ENCODE measurements at places on chromosomes 3 and 15. TPM values are rescaled to one million over a fixed set of nuclear protein-coding genes. Genes with fewer than 3 reads are reported as not detected.

DNA sequence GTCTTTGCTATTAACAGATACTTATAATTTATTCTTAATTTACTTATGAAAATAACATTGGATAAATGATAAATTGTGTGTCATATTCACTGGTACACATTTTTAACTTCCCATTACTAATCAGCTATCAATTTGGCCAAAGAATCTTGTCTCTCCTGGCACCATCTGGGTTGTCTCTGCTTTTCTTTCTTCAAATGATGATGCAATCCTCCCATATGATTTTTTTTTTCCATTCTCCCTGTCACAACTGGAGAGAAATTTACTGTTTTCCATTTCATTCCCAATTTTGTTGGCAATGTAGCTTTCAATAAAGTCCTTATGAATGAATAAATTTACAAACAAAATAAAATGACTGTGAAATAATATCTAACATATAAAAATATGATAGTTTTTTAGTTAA, 743.7 kb upstream of the EPHA6 start:
- no peaks in the 10 kb centered on the region for H3K4me1 ChIP-seq
- no peaks in the 10 kb centered on the region for H3K27me3 ChIP-seq
- H3K27ac ChIP-seq = no peak overlapping the region
- H3K36me3 ChIP-seq = no peaks in the 10 kb centered on the region
- no peak overlapping the region for H3K4me3 ChIP-seq
- no peak for DNase-seq

Gene ANKUB1
- not detected for total RNA-seq

DNA sequence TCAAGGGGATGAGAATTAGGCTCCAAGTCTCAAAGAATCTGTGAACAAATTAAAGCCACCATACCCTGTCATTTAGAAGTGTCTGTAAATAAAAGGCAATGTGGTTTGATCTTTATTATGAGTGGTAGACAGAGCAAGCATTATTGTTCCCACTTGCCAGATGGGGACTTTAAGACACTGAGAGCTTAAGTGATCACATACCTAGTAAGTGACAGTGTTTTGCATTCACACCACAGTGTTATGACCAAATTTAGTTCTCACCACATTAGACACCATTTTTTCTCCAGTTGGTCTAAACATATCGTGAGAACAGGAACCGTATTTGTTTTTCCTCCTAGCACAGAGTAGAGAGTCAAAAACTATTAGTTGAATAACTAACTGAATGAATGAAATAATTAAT, 13.2 kb upstream of the ZBED2 start:
- no peaks in the 10 kb centered on the region for H3K27me3 ChIP-seq
- DNase-seq = no peak
- H3K36me3 ChIP-seq = no peaks in the 10 kb centered on the region
- no peak overlapping the region for H3K27ac ChIP-seq

DNA sequence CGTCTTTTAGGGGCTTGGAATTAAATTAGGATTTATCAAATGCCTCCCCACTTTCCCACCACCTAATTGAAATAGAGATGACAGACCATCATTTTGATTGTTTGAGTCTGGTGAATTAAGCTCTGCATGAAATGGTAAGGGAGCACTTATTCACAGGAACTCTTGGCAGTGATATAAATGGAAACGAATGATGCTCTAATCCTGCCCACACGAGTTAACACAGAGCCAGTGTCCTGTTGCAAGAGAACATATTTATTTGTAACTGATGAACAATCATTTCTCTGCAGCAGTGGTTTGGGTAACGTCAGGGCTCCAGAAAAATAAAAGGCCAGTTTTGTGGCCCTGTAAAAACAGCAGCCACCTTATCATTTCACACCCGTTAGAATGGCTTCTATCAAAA, 163.3 kb downstream of the FEZF2 start:
- H3K27ac ChIP-seq = no peak overlapping the region
- H3K36me3 ChIP-seq = peaks cover 6% of the 10 kb centered on the region
- DNase-seq = no peak
- no peak overlapping the region for H3K4me3 ChIP-seq
- H3K4me1 ChIP-seq = no peaks in the 10 kb centered on the region

Gene SAMD7
- not detected for total RNA-seq

DNA sequence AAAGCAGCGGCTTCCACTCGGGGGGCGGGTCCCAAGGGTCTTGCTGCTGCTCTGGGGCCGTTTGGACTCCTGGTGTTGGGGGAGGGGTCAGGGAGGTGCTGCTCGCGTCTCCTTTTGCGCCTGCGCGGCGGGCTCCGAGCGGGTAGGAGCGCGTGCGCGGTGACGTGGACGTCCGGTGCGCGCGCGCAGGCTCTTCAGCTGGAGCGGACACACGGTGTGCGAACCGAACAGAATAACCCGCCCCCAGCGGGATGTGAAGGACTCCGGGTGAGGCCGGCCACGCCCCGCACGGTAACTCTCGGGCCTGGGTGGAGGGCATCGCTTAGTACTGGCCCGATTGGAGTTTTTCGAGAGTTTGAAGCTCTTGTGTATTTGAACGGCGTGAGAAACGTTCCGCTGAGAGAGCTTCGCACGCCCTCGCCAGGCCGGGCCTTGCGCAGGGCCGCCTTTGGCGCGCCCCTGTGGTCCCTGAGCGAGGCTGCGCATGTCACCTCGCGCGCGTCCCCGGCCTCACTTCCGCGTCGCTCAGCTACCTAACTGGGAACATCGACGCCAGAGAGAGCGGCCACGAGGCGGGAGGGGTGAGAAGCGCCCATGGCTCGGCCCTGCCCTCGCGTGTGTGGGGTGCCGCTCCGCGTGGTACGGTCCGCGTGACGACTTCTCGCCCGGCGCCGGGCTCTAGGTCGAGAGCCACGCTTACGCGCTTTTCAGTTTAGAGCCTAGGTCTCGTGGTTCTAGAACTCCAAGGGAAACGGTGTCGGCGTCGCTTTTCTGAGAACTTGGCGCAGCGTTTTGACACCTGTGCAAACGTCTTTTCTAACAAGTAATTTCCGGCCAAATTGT, at the start of gene MGA:
Gene MGA (plus strand): TSS at position 171 of the 843 bp plus-strand sequence.
- H3K4me3 ChIP-seq = peak within 1 kb of the TSS; percentile 66
- H3K27ac ChIP-seq = peak within 1 kb of the TSS; percentile 85
- no peaks in the 10 kb centered on the region for H3K27me3 ChIP-seq
- H3K36me3 ChIP-seq = no peaks in the 10 kb centered on the region
- DNase-seq = peak; percentile 94
- peaks cover 14% of the 10 kb centered on the region for H3K4me1 ChIP-seq

Gene ATP13A5
- not detected for total RNA-seq

Measured in ascending aorta (tissue), 2 donors.